Testis (tissue), 5 donors: ENCODE measurements at places on chromosomes 4 and X.

DNA sequence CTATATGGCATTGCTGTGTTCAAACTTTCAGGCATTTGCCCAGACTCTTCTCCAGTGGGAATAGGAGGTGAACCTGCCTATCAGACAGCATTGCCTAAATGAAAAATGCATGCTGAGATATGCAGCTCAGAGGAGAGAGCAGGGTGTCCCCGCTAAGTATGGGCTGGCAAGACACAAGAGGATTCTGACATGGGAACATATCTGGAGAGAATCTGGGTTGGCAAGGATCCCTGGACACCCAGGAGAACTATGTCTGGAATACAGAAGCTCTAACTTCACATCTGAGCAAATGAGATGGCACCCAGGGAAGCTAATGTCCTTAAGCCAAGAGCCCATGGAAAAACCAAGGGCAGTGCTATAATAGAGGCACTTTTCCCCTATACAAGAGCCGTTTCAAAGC lies 18.4 kb downstream of the PPARGC1A start:
- no peak for DNase-seq

DNA sequence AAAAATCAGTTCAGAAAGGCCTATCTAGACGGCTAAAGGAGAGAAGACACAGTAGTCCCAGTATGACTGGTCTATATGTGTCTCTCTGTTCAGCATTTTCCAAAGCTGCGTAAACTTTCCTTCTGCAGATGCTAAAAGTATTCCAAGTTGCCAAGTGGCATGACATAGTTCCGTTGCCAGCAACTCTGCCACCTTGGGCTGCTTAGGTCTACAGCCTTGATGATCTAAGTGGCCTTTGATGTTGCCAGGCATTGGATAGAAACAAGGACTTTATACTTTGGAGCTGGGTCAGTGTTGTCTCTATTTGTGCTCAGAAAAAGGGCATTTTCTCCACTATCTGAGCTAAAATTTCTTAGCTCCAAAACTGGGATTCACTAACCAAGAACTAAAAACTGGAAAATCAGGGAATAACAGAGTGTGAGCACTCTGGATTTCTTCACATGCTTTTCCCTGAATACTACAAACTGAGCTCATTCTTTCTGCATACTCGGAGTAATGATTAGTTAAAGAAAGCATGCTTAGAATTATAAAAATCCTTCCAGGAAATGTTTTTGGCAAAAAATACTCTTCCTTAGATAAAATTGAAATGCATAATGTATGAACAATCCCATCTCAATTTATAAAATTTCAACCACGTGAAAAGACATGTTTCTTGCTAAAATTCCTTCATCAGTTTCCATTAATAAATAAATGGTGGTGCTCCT lies 191.4 kb downstream of the ADAMTS3 start:
- no peak for DNase-seq

GRCh38 chr4:2729533-2729875 lies 26.6 kb downstream of the TNIP2 start:
- DNase-seq, result no peak

- DNase-seq, result no peak
Measured at GRCh38 chr4:113534711-113535110, 226.8 kb downstream of the CAMK2D start.

DNA sequence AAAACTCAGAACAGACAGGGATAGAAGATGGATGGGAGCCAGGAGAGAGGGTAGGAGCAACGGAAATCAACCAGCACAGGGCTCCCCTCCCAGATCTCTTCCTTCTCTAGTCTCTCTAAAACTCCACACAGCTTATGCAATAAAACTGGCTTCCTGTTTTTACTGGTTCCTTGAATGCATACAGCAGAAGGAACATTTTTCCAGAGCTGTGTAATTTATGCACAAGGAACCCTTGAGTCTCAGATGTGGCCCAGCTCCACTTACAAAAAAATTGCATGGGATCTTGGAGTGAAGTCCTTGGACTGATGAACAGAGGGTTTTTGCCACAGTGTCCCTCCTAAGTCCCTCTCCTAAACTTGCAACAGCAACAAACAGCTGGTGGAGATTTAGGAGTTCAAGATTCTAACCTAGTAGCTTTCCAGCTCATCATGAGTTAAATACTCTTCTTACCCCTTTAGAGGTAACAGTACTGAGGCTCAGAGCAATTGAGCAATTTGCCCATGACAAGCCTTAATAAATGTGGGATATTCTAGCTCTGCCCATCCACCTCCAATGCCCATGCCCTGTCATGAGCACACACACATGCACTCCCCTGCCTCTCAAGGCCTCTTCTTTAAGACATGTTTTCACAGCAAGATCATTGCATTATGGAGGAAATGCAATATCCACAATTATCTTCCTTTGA lies 18.4 kb upstream of the CC2D2A start:
- DNase-seq, result no peak

DNA sequence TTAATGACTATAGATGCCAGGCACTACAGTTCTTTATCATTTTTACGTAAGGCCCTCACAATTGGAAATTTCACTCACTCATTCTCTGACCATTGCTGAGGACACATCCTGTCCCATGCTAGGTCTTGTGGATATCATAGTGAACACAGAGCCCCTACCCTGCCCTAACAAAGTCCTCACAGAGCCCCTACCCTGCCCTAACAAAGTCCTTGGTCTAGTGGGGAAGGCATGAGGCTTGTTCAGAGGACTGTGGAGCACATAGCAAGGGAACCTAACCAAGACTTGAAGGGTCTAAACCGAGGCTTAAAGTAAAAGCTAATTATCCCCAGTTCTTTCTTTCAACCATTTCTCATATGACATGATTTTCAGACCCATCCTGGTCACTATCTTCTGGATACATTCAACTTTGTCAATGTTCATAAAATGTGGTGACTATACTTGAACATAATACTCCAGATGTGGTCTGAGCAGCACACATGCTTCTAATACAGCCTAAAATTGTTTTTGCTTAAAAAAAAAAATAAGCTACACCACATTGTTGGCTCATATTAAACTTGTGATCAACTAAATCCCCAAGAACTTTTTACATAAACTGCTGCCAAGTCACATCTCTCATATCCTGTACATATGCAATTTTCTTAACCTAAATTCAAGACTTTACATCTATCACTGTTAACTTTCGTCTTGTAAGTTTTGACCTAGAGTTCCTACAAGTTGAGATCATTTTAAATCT lies 77.0 kb downstream of the GPC3 start:
- no peak for DNase-seq

DNA sequence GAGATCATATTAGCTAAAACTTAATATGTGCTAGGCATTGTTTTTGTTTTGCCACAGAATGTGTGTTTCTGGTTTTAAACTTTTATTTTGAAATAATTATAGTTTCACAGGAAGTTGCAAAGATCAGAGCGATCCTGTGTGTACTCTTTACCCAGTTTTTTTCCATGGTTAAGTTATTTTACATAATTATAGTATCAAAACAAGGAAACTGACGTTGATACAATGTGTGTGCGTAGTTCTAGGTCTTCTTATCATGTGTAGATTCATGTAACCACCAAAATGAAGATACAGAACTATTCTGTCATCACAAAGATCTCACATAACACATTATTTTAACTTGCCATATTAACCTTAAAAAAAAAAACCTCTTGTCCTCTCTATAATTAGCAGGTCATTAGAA lies 69.2 kb downstream of the BLTP1 start:
- no peak for DNase-seq

DNA sequence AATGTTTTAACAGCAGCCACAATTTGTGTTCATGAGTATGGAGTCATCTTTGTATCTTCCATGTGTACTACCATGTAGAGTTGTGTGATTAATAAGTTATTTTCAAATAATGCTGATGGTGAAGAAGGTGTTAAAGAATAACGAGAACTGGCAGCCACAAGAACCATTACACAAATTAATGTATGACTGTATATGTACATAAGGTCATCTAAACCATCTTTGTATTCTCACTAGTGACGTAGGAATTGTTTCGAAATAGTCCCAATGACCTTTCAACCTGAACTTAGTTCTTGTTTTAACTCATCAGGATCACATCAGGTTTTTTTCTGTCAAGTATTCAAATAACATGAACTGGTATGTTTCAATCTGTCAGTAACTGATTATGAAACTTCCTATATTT lies 48.3 kb upstream of the NOCT start:
- no peak for DNase-seq

- DNase-seq, result no peak
Measured at GRCh38 chrX:105150036-105150435, 70.5 kb downstream of the TEX13A start.

- DNase-seq, result no peak
Measured at GRCh38 chr4:155408796-155409195, 32.0 kb upstream of the MAP9 start.

DNA sequence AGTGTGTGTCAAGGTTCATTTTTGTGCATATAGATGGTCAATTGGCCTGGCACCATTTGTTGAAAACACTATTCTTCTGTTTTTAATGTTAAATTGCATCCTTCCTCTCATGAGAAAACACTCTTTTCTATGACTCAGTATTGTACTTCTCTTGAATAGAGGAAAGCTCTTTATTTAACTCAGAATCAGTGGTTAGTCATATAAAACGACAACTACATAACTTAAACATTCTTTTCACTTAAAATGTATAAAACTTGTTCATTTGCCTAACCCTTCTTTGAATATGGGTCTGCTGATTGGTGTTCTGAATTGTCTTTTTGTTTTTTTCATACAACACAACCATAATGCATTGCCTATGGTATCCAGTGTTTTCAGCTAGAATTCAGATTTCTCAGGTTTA lies 17.2 kb upstream of the MRPL1 start:
- DNase-seq, result no peak

DNA sequence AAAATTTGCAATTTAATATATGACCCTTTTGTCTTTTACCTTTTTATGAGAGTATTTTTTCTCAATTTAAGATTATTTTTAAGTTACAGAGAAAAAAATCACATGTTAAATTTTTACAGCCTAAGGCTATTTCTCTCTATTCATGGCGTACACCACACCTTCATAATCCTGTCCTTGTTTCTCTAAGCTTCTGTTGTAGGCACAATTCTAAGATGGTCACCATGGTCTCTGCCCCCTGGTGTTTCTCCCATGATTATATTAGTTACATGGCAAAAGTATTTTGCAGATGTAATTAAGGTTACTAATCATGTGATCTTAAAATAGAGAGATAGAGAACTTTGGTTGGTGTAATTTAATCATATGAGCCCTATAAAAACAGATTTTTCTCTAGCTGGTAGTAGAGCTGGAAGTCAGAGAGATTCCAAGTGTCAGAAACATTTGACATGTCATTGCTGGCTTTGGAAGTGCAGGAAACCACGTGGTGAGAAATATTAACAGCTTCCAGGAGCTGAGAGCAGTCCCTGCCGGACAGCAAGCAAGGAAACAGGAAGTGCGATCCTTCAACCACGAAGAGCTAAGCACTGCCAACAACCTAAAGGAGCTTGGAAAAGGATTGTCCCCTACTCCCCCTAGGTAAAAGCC lies 89.8 kb downstream of the EIF4E start:
- DNase-seq, result no peak

DNA sequence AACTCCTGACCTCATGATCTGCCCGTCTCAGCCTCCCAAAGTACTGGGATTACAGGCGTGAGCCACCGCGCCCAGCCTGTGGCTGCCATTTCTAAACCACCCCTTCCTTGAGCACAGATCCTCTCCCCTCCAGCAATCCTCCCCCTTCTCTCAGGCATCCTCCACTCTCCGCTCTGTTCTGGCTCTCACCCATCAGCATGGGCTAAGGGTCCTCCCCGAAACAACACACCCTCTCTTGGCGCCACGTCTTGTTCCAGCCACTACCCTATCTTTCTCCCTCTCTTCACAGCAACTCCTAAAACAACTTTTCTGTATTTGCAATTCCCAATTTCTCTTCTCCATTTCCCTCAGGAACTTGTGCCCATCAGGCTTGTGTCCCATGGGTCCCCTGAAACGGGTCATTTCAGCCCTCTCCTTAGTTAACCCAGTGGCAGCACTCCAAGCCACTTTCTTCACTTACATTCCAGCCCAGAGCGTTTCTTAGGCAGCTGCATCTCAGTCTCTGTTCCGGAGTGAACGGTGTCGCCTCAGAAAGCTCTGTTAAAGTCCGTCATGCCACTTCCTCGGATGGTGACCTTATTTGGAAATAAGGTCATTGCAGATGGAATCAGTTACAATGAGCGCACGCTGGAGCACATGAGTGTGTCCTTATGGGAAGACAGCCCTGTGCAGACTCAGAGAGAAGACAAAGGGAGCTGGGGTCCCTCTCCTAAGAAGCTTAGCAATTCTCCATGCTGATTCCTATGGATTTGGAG lies 28.3 kb upstream of the CLDN24 start:
- DNase-seq, result no peak
